MG63 (cell line): ENCODE measurements at places on chromosomes 1 and 21. TPM values are rescaled to one million over a fixed set of nuclear protein-coding genes. Genes with fewer than 3 reads are reported as not detected.
A peak's percentile ranks its signal among the peaks of the same experiment; 100 is the strongest.

- no peak for DNase-seq
These were observed 71.0 kb upstream of the CYP2J2 start for GRCh38 chr1:59997479-59998115.

- no peak for DNase-seq
These were observed 250.5 kb upstream of the DUSP10 start for GRCh38 chr1:221992427-221992826.

- DNase-seq, result peak; percentile 8
These were observed 422.9 kb downstream of the PTBP2 start for GRCh38 chr1:97144527-97144926.

GRCh38 chr1:37673920-37674319 lies 18.4 kb upstream of the CDCA8 start:
- DNase-seq, result no peak

DNA sequence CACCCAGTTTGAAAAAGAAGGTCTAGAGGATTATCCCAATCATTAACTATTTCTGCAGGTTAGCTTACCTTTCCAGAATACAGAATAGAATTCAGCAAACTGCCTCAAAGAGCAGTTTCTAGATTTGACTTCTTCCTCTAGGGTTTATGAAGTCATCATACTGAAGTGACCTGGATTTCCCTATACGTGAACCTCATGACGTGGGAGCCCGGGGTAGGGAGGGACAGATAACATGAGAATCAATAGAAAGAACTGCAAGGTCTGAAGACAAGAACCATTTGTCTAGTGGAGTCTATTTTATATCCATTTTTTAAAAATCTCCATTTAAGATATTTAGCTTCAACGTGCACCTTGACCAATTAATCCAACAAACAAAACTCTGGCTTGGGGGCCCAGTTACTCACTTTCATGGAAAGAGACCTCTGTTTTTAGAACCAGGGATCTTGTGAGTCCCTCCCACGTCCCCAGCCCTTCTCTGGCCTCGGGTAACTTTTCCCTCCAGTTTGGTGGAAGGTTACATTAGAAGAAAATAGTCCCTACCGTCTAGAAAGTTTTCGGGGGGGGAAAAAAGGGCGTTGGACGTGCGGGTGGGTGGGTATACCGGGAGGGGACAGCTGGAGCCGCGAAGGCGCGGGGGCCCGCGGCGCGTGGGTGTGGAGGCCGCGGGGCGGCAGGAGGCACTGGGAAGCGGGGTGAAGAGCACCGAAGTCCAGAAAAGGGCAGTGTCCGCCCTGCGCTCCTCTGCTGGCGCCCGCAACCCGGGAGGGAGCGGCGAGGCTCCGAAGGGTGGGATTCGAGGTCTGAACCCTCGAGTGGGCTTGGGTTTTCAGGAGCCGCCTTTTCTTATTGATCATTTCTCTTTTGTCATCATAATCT lies 13.8 kb upstream of the POGZ start:
- peak; percentile 43 for DNase-seq

GRCh38 chr1:244218220-244218619 lies 167.1 kb downstream of the ZBTB18 start:
- DNase-seq, result no peak

TMPRSS3 gene
- total RNA-seq, result not detected in 2 replicates

L1TD1 gene
- total RNA-seq, result not detected in 2 replicates
